ENCODE measurements at places on chromosomes 7 and 10. TPM values are rescaled to one million over a fixed set of nuclear protein-coding genes. Genes with fewer than 3 reads are reported as not detected.

EPO gene
- total RNA-seq = not detected

TLX1 gene
- not detected for total RNA-seq

NODAL gene
- total RNA-seq = 0.12 TPM

CPN1 gene
- not detected for total RNA-seq

AMPH gene
- 4.9 TPM for total RNA-seq

PODXL gene
- total RNA-seq = 32.5 TPM

SFRP5 gene
- total RNA-seq = 584 TPM

RASA4 gene
- total RNA-seq = 52.0 TPM

ECHDC3 gene
- total RNA-seq = 4.1 TPM

RAPGEF5 gene
- 53.4 TPM for total RNA-seq

FAM25A gene
- total RNA-seq = not detected

SPRN gene
- total RNA-seq = not detected
